Osteoblast (primary cell): ENCODE measurements at places on chromosomes 7 and 10. TPM values are rescaled to one million over a fixed set of nuclear protein-coding genes. Genes with fewer than 3 reads are reported as not detected.

PKD2L1 gene
- not detected in 2 replicates for total RNA-seq

DNA sequence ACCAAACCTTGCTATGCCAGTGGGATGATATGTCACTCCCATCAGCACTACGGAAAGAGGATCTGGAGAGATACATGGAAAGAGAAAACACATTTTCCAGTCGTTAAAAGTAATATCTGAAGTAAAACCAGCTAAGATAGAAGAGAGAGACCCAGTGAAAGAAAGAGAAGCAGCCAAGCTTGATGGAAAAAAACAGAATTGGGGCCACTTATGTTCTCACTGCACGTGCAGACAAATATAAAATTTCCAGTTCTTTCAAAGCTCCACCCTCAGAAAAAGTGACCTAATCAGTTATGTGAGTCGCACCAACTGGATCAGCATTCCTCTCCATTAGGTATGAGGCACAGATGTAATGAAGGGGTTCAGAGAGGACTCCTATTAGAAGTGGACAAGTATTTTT is 266.1 kb downstream of the MTERF1 start:
- no peak for DNase-seq

DNA sequence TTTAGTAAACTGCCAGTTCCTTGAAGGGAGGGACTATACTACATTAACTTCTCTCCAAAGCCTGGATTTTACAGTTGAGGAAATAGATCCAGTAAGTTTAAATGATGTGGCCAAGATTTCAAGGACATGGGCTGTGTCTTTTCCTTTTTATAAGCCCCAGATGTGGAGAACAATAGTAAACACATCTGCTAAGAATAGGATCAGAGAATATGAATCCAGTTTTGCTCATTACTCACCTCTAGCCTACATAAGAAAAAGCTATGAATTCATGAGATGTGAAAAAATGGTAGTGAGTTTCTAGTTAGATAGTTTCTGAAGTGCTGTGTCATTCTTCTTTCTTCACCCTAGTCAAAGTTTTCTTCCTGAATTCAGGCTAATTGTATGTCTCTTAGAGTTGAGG is 38.6 kb downstream of the MAGI2 start:
- no peak for DNase-seq

GRCh38 chr7:7220821-7221220 is 38.5 kb downstream of the C1GALT1 start:
- DNase-seq: no peak

DNA sequence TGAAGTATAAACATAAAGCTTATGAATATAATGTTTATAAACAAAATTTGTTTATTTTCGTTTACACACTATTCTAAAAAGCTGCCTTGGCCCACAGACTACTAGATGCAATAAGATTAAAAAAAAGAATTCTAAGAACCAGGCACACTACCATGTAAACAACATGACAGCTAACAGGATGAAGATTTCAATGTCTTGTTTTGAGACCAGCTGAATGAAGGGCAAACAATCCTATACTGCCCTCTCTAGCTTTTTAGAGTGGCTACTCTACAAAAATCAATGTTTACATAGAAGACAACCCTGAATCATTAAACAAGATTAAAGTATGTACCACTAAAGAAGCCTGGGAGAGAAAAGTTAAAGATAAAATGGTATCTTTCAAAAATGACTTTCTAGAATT is 38.6 kb downstream of the SLC25A40 start:
- no peak for DNase-seq
